ENCODE measurements at places on chromosomes 12 and 14. TPM values are rescaled to one million over a fixed set of nuclear protein-coding genes. Genes with fewer than 3 reads are reported as not detected.

ADAM20 gene
- total RNA-seq, result 0.25 TPM

- DNase-seq, result no peak
Observed at GRCh38 chr12:10618338-10618987, 5.1 kb upstream of the MAGOHB start.

DNA sequence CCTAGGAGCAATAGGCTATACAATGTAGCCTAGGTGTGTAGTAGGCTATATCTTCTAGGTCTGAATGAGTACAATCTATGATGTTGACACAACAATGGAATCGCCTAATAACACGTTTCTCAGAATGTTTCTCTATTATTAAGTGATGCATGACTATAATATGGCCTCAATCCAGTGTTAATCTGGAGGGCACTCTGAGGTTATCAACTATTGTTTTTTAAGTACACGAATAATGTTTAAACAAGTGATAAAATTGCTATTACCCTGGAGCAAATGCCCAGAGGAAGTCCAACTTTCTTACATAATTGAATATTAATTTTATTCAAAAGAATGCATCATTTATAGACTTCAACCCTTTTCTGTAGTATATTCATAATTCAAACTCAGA, 16.4 kb upstream of the CNIH1 start:
- no peak for DNase-seq

EPYC gene
- not detected for total RNA-seq

DNA sequence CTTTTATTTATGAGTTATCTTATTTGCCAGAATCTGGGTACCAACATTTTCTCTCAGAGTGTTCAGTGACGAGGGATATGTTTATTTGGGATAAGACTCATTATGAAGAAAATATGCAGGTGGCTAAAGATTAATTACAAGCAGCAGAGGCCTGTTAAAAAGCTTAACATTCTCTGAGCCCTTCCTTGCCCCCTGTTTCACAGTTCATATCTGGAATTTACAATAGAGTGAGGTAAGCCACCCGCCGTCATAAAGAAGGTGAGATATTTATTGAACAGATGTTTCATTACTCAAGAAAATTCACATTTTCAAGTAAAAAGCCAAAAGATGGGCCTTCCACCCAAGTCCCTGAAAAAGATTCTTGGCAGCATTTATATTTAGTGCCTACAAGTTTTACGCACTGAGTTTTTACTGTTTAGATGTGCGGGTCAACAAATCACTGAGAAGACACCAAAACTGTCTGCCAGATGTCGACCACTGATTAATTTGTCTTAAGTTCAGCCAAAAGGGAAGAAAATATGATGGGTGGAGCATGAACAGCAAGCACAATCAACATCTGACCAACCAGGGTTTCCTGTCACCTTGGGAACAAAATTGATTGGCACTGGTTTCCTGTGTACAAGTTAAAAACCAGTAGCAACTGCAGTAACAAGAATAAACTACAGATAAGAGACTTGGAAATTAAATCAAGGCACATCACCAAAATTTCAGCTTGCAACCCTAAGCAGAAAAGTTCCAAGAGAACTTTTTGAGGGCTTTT, 85.5 kb upstream of the PTPRB start:
- DNase-seq, result no peak

DNA sequence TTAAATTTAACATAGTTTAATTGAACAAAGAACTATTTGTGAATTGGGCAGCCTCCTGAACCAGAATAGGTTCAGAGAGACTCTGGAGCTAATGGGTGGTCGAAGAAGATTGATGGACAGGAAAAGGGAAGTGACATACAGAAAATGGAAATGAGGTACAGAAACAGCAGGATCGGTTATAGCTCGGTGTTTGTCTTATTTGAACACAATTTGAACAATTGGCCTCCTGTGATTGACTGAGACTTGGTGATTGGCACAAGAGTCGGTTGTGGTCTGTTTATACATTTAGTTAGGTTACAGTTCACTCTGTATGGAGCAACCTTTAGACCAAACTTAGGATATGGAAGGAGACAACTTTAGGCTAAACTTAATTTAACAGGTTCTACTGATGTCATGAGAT, 18.4 kb upstream of the CFL2 start:
- DNase-seq, result no peak

DNA sequence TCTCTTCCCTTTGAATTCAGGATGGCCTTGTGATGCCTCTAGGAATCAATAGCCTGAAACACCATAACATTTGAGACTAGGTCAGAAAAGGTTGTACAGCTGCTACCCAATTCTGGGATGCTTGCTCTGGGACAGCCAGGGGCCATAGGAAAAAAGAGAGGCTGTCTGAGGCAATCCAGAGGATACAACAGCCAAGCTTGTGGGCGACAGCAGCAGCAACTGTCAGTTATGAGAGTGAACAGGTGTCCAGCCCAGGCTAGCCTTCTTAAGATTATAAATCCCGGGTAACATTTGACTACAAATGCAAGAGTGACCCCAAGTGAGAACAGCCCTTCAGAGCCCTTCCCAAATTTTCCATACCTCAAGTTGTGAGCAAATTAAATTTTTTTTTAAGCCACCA, 11.1 kb downstream of the DCN start:
- no peak for DNase-seq

DNA sequence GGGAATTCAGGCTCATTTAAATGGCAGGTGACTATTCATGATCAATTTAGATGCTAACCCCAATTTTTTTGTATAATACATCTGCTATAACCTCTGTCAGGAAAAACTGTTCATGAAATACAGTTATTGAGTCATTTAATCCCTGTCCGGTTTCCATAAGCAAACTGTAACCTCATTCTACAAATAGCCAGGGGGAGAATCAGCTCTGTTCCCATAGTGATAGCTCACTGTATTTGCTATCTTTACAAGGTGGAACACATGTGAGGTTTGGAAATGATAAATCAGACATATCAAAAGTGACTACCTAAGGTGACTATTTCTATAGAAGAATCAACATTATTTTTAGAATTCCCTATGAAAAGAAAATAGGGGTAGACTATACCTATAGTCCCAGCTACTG, 38.6 kb upstream of the VPS33A start:
- no peak for DNase-seq

DNA sequence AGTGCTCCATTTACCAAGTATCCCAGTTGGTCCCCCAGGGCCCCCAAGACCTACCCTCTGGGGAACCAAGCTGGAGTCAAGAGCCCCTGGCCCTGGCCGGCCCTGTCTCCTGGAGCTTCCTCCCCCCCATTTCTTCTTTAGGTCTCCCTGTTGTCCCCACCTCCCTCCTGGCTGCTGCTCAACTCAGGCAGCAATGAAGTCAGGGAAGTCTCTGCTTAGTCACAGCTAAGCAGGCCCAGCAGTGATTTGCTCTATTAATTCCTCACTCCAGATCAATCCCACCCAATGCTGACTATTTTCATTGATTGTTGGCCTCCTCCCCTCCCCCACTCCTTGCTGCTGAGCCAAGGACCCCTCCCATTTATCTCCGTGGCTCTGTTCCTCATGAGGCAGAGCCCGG, 28.3 kb downstream of the VSX2 start:
- no peak for DNase-seq

LHX5 gene
- 1.5 TPM for total RNA-seq

DNA sequence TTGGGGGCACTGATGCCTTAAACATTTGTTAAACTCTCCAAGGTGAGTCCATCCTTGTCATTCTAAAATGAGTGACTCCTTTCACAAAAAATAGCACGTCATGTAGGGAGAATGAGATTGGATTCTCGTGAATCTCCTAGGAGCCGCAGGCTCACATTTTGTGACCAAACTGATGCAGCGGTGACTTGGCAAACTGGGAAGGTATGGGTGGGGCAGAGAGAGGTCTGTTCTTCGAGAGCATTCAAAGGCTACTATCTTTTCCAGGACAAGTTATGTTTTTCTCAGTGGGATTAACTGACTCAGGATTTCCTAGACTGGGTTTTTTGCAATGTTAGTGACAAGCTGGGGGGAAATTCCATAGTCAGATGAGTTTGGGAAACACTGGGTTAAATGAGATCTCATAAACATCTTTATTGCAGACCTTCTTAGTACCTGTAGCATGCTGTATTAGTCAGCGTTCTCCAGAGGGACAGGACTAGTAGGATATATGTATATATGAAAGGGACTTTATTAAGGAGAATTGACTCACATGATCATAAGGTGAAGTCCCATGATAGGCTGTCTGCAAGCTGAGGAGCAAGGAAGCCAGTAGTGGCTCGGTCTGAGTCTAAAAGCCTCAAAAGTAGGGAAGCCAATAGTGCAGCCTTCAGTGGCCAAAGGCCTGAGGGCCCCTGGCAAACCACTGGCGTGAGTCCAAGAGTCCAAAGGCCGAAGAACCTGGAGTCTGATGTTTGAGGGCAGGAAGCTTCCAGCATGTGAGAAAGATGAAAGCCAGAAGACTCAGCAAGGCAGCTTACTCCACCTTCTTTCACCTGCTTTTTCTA, 61.0 kb downstream of the FOXN4 start:
- no peak for DNase-seq

NOVA1 gene
- 14.6 TPM for total RNA-seq

Measured in WTC11 (cell line).